ENCODE measurements at places on chromosomes 1 and 21. TPM values are rescaled to one million over a fixed set of nuclear protein-coding genes. Genes with fewer than 3 reads are reported as not detected.

GRCh38 chr1:29990304-29990703, 733.1 kb downstream of the MATN1 start:
- DNase-seq = no peak
- H3K27me3 ChIP-seq = peaks cover 6% of the 10 kb centered on the region
- peaks cover 6% of the 10 kb centered on the region for H3K4me1 ChIP-seq
- no peaks in the 10 kb centered on the region for H3K36me3 ChIP-seq
- H3K4me3 ChIP-seq = no peak overlapping the region
- no peak overlapping the region for H3K27ac ChIP-seq

CEP350 gene
- total RNA-seq = 21.6 TPM

IL12RB2 gene
- total RNA-seq = 5.0 TPM

PADI2 gene
- 10.0 TPM for total RNA-seq

RIMS3 gene
- 2.7 TPM for total RNA-seq

- H3K27me3 ChIP-seq = no peaks in the 10 kb centered on the region
- no peak for DNase-seq
- H3K36me3 ChIP-seq = no peaks in the 10 kb centered on the region
- H3K4me3 ChIP-seq = no peak overlapping the region
Observed at GRCh38 chr1:68010090-68010489, 40.3 kb downstream of the DIRAS3 start.

- H3K27me3 ChIP-seq = no peaks in the 10 kb centered on the region
- H3K4me3 ChIP-seq = no peak overlapping the region
- H3K27ac ChIP-seq = peak overlapping the region; percentile 30
- no peaks in the 10 kb centered on the region for H3K36me3 ChIP-seq
- no peaks in the 10 kb centered on the region for H3K4me1 ChIP-seq
- DNase-seq = no peak
Observed at GRCh38 chr21:26801498-26801897, 43.7 kb downstream of the ADAMTS1 start.

GRCh38 chr1:26991310-26992116, 2.0 kb upstream of the TRNP1 start:
- peaks cover 9% of the 10 kb centered on the region for H3K4me1 ChIP-seq
- H3K27ac ChIP-seq = peak overlapping the region; percentile 79
- no peaks in the 10 kb centered on the region for H3K36me3 ChIP-seq
- H3K4me3 ChIP-seq = no peak overlapping the region

DNA sequence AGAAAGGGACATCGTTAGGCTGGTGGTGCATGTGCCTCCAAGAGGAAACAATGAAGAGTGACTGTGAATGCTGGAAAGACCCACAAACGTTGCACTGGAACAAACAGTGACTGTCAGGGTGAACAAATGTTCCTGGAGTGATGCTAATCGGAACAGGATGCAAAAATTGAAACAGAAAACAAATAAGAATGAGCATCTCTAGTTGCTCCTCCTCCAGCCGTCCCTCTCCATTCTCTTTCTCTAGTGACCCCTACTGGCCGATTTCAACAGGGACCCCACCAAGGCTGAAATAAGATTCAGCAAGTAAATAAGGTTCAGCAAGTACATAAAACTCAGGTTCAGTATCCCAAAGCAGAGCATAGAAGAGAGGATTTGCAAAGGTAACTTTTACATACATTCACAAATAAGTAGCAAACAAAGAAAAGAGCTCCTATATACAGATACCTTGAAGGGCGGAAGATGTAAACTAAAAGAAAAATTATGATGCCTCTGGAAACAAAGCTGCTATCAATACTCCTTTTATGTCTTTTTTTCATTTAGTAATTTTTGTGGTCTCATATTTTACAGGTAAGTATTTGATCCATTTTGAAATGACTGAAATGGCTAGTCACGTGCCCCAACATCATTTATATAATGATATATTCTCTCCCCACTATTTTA, 836.1 kb upstream of the ADAMTS5 start:
- H3K27me3 ChIP-seq = peaks cover 4% of the 10 kb centered on the region
- DNase-seq = no peak
- no peaks in the 10 kb centered on the region for H3K4me1 ChIP-seq
- H3K27ac ChIP-seq = no peak overlapping the region

DNA sequence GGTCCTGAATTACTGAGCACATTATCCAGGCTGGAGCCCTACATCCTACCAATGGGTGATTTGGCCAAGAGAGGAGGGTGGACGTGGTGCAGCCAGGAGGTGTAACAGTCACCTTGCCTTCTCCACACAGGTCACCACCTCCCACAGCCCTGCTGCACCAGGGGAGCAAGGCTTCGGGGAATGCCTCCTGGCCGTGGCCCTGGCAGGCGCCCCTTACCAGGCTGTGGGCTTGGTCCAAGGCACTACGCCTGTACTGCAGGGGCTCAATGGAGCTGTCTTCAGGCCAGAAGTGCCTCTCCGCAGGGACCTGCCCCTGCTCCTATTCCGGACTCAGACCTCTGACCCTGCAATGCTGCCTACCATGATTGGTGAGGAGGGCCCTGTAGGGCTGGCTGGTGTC, 26.0 kb downstream of the HMGCS2 start:
- no peaks in the 10 kb centered on the region for H3K27me3 ChIP-seq
- H3K4me1 ChIP-seq = peaks cover 3% of the 10 kb centered on the region
- DNase-seq = no peak
- no peak overlapping the region for H3K4me3 ChIP-seq
- H3K27ac ChIP-seq = no peak overlapping the region

FAM229A gene
- 3.1 TPM for total RNA-seq

DNA sequence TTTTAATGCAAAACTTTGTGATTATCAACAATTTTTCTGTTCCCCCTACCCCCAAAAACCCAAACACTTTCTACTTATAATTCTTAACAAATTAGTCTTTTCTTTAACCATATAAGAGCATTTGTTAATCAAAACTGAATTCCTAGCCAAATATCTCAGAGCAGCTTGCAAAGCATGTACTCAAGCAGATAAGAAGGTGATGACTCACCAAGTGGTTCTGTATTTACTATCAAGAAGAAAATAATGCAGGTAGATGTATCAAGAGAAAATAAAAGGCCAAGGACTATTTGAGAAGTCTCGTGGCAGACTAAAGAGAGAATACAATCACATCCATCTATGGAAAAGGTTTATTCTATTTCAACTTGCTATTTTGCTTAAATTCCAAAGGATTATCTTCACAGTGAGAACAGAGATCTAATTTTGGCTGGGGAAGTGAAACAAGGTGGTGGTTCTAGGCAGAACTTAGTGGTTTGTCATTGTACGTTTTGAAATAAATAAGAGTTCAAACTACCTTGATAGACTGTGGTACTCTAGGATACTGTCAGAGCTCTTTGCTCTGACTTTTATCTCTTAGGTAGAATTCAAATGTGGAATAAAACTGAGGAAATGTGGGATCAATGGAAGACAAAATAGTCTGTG, 94.7 kb upstream of the NRIP1 start:
- no peak for DNase-seq
- no peak overlapping the region for H3K4me3 ChIP-seq
- no peaks in the 10 kb centered on the region for H3K36me3 ChIP-seq
- peaks cover 7% of the 10 kb centered on the region for H3K4me1 ChIP-seq

DNA sequence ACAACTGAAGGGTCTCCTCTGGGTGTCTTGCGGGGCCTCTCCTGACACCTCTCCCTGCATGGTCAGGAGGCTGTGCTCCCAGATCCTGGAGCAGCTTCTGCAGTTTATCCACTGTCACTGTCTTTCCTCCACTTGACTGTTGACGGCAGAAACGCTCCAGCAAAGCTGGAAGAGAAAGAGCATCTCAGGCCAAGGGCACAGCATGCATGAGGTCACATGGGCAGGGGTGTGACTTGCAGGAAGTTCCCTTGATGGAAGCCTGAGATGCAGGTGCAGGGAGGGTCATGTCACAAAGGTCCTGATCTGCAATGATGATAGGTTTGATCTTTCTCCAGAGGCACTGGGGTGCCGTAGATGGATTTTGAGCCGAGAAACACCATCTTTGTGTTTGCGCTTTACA, 23.3 kb downstream of the SLC44A3 start:
- H3K4me3 ChIP-seq = no peak overlapping the region
- DNase-seq = no peak
- no peaks in the 10 kb centered on the region for H3K4me1 ChIP-seq
